ENCODE measurements at places on chromosomes 12 and 14.

- DNase-seq = peak; percentile 71
These were observed at the start of gene ANKS1B for GRCh38 chr12:99984271-99985128. TSS of gene ANKS1B (minus strand) at chr12:99984936. CDS start at chr12:99984237, 699 bp downstream.

- no peak for DNase-seq
These were observed 52.3 kb upstream of the TRIM9 start for GRCh38 chr14:51147183-51147582.

DNA sequence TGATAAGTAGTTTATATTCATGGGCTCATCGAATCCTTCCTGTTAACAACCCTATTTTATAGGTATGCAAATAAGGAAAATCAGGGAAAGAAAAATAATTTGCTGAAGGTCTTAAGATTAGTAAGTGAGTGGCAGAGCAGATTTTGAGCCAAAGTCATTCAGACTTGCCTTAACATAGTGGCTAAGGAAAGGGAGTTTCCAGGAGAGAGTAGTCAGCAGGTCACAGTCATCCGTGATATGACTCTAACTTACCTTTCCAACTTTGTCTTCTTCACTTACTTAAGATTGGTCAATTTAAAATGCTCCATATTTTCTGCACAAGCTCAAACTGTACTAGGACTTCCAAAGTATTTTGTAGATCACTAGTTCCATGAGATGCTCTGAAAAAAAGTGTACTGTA, 46.6 kb downstream of the AKAP6 start:
- DNase-seq = no peak

DNA sequence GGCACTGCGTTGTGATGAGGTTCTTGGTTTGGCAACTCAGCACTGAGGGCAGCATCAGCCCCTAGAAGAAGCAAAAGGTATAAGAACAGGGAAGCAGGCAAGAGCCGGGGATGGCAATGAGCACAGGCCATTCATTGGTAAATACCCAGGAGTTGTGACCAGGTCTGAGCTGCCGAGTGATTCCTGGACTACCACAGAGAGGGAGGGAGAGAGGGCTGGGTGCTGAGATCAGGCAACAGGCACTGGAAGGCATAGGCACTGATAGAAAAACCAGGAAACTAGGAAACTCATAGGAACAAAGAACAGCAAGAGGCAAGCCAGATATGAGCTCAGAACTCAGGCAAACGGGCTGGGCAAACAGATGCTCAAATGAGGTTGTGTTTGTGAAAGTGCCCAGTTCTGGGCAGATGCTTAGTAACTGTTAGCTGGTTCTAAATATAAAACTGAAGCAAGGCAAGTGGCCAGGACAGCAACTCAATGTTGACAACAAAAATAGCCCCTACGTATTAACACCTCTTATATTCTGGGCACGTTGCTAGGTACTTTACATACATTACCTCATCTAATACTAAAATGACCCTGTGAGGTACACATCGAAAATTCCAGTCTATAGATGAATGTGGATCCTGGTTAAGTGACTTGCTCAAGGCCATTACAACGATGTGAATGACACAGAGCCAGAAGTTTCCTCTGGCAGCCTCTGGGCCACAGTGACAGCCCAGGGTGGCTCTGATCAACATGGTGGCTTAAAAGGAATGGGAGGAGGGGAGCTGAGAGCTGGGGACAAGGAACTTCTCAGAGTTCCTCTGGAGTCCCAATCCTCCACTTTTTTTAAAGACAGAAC, 121.1 kb downstream of the PRMT8 start:
- no peak for DNase-seq
